AG09319 (cell line): ENCODE measurements at places on chromosomes 7 and 10.

DNA sequence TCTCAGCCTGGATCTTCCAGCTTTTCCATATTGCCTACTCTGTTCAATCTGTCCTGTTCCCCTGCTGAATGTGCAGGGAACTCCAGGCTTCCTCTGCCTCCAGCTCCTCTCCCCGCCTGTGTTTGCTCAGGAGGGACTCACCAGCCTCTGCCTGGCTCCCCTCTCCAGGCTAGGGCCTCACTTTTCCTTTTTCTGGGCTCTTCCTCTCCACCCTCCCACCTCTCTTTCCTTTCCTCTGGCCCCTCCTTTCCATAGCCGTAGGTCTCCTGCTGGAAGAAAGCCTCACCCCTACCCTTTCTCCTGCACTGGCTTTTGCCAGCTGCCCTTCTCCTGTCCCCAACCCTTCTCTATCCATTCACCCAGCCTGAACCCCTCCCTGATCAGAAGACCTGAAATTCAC lies 25.0 kb downstream of the PILRA start:
- DNase-seq: no peak

- DNase-seq: peak; percentile 14
These were observed 610.4 kb downstream of the IPMK start for GRCh38 chr10:57657164-57657765.

DNA sequence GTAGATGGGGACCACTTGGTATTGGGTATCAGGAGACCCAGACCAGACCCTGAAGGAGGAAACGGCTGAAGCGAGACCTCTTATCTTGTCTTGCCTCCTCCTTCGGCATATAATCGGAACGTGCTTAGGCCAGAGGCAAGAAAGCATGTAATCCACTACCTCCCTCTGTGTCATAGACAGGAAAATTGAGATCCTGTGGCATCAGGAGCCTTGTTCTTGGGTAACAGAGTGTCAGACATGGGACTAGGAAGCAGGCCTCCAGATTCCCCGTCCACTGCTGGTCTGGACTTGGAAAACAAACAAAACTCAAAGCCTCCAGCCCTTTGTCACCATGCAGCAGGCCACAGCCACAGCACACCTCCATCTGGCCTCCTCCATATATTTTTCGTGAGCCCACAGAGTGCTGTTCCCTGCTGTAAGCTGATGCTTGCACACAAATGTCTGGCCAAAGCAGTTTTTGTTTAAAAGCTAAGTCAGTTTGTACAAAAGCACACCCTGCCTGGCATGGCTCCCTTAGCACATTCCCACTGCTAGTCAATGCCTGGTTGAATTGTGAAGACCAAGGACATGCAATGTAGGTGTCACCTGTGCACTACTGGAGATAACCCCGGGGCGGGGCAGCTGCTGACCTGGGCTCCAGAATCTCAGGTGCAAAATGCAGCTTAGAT lies 510.9 kb downstream of the RPS24 start:
- no peak for DNase-seq

DNA sequence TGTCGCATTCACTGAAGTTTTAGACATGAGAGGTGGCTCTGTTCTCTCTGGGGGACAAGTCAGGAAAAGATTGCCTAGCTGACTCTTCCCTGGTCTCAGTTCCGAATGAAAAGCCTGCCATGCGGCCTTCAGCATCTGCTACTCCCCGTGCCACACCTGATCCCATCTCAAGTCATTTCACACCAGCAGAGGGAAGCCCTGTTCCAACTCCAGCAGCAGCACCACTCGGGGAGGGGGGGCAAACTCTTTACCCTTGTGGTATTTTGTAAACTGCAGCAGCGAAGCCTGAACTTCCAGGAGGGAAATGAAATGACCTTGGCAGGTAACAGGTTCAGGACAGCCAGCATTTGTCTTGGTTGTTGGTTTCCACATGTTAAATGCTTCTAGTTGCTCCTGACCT lies 13.8 kb downstream of the LRRC4 start:
- no peak for DNase-seq

DNA sequence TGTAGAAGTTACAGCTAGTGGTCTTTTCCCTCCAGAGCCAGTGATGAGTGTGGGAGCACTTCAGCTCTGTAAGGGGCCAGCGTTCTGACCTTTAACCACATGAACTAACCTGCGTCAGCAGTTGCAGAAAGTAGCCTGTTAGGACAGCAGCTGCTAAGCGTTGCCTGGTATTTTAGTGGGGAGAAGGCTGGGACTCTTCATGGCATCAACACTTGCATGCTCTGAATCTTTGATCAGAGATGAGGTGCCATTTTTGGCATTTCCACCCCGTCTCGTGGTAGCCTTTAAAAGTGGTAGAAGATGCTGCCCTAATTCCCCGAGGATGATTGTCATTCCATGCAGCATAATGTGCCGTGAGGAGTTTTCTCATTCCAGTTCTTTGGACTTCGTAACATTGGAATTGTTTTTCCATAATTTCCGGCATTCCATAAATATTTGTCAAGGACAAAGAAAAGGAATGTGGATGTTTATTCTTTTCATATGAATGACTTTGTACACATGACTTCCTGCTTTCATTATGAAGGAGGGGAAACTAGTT lies 92.2 kb downstream of the AVL9 start:
- DNase-seq: no peak

DNA sequence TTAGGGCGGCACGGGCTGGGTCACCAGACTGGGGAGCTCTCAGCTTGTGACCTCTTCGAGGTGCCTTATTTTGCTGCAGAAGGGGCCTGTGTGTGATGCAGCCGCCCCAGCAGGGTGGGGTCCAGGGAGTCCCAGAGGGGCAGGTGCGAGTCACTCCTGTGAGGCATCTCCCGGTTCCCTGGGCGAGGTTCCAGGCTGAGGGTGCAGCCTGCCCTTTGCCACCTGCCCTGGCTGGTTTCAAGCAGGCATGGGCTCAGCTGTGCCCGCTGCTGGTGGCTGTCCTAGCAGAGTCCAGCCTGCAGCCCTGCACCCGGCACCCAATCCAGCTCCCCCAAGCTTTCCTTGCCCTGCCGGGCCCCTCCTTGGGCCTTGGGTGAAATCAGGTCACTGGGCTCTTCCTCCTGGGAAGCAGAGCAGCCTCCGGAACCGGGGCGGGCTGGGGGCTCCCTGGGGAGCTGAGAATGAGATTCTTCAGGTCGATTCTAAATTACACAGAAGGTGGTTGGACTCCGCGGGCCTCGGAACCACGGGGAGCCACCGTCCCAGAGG lies 64.8 kb downstream of the PWWP2B start:
- DNase-seq: no peak

GRCh38 chr10:119090968-119091367 lies 10.4 kb upstream of the EIF3A start:
- peak; percentile 52 for DNase-seq

DNA sequence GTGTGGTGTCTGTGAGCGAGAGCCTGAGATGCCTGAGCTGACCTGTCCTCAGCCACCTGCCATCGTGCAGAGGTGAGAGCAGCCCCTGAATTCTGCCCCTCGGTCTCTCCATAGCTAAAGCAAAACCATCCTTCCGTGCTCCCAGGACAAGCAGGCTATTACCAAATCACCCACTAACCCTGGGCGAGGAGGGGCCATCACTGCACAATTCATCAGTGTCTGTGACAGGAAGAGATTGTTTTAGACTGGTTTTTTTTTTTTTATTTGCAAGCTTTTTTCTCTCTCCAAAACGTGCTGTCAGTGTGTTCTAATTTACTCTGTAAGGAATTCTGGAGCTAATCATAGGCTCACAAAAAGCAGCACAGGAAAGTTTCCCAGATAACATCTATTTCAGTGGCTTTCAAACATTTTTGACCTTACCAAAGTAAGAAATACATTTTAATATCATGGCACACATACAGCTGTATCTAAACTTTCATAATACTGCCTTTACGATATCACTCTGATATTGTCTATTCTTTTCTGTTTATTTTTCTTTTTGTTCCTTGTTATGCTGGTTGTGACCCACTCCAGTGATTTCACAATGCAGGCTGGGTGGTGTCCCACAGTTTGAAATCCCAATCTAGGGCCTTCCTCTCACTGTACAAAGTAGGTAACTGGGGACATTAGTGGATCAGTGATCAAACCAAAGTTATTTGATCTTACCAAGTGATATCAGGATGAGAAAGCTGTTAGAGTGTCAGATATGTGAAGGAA lies 62.8 kb downstream of the EGFR start:
- DNase-seq: no peak

GRCh38 chr7:28483908-28484605 lies 71.7 kb downstream of the CREB5 start:
- peak; percentile 15 for DNase-seq

DNA sequence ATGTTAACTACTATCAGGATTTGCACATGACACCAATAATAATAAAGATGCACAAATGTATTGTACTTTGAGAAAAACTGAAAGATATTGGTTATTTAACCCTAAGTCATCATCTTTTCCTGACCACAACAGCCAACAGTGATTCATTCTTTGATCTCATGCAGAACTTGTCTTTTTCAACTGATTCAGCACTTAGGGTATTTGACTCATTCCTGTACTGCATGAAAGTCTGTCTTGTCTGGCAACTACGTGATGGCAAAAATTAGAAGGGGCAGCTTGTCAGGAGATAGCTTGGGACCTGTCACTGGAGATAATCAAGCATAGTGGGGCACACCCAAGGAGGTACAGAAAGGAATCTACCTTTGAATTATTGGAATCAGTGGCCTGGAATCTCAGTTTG lies 77.8 kb upstream of the LRRC17 start:
- DNase-seq: no peak

DNA sequence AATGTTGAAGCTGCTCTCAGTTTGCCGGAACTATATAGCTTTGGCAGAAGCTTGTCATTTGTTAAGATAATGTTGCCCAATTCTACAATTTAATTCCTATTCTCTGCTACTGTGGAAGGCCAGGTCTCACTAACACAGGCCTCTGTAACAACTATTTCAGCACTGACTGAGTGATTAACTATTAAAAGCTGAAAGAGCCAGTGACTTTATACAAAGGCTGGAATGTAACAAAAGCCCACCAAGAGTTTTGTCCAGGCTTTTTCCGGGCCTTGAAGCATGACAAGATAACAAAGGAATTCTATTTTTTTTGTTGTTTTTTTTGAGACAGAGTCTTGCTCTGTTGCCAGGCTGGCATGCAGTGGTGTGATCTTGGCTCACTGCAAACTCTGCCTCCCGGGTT lies 795.6 kb downstream of the PHTF2 start:
- DNase-seq: no peak

- DNase-seq: peak; percentile 98
These were observed 31.6 kb downstream of the IL15RA start for GRCh38 chr10:5945561-5946418.

GRCh38 chr10:71253981-71254818 lies 41.8 kb downstream of the UNC5B start:
- DNase-seq: no peak

GRCh38 chr7:119197877-119198527 lies 973.5 kb downstream of the ANKRD7 start:
- DNase-seq: no peak

GRCh38 chr7:155848691-155849669 lies 36.7 kb upstream of the SHH start:
- no peak for DNase-seq

GRCh38 chr7:155527664-155528063 lies 18.7 kb downstream of the CNPY1 start:
- no peak for DNase-seq

DNA sequence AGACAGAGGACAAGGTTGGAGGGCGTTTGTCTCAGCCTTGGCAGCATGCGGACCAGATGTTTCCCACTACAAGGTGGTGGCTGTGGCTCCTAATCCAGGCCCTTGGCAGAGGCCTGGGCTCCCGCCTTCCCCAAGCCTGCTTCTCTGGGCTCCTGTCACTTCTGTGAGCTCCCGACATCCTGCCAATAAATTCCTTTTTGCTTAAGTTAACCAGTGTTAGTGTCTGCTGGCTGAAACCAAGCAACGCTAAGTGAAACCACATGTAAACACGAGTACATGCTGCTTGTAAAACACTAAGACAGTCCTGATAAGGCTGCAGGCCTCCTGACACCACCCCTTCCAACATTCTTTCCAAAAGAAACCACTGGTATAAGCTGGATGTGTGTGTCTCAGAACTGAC lies 263.6 kb upstream of the ZMIZ1 start:
- DNase-seq: peak; percentile 98

DNA sequence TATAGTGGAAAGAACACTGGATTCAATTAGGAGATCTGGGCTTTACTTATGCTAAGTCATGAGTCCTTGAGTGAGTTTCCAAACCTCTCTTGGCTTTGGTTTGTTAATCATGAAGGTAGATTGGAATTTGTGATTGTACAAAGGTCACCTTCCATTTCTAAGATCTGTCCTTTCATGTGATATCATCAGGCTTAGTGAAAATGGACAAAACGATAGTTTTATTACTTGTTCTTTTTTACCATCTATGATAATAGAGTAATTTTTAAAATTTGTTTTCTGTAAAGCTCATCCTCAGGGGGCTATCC lies 309.0 kb downstream of the BICC1 start:
- DNase-seq: no peak

DNA sequence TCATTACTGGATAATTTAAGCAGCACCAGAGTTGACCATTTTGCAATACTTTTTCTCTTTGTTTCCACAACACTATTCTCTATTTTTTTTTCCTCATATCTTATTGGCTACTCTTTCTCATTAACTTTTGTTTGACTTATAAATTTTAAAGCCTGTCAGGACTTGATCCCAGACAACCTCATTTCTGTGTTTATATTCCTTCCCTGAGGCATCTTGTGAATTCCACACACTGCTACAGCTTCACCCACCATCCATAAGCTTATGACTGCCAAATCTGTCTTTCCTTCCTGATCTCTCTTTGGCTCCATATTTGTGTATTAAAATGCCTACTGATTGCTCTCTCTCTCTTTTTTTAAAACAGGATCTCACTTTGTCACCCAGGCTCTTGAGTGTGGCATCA lies 124.6 kb upstream of the MBL2 start:
- DNase-seq: no peak

DNA sequence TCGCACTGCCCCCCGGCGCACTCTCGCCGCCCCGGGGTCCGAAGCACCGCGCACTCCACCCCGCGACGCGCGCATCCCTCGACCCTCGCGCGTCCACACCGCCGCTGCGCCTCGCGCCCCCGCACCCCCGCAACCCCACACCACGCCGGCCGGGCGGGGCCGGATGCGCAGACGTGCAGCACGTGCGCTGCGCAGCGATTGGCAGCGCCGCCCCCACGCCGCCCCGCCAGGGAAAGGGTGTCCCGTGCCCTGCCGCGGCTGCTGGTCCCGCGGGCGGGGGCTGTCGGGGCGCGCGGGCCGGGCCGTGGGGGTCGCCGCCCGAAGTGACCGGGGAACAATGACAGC lies 53.7 kb upstream of the KDM7A start:
- no peak for DNase-seq

GRCh38 chr7:105151152-105151551 lies 137.1 kb downstream of the KMT2E start:
- no peak for DNase-seq

DNA sequence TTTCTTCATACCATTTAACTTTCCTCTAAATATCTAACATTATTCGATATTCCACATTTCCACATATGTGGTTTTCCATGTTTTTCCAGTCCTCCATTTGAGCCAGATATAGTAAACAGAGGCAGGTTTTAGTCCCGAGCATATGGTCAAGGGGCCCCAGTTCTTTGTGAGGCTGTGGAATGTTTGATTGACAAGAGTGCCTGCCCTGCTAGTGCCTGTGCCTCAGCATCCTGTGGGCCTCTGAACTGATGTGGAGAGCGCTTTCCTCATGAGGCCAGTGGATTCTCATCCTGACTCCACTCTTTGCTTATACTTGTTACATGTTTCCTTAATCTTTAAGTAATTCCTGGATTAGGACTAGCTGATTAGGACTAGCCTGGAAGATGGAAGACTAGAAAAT lies 58.8 kb downstream of the POM121L12 start:
- no peak for DNase-seq

- peak; percentile 52 for DNase-seq
These were observed 17.0 kb upstream of the TTYH3 start for GRCh38 chr7:2614631-2615330.
